GM12878 (cell line): ENCODE measurements at places on chromosomes 6 and 20. TPM values are rescaled to one million over a fixed set of nuclear protein-coding genes. Genes with fewer than 3 reads are reported as not detected.

- H3K36me3 ChIP-seq = no peaks in the 10 kb centered on the region
- no peaks in the 10 kb centered on the region for H3K4me1 ChIP-seq
- no peaks in the 10 kb centered on the region for H3K27me3 ChIP-seq
- DNase-seq = no peak
- H3K27ac ChIP-seq = no peak overlapping the region
Observed at GRCh38 chr6:140376209-140376608, 1001.8 kb upstream of the CITED2 start.

DNA sequence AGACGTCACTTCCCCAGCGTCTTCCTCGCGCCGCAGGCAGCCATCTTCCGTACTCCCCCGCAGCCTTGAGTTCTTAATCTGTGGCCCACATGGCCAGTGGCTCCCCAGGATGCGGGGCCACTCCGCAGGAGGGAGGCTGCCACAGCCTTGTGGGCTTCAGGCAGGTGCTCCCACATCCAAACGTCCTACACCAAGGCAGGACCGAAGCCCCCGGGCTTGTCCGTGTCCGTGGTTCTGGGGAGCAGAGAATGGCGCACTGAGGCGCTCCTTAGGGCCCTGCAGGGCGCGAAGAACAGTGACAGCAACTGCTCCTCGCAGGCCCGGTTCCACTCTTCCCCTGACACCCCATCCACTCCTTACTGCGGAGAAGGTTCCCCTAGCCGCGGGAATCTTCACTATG lies 755.8 kb downstream of the PRIM2 start:
- no peaks in the 10 kb centered on the region for H3K36me3 ChIP-seq
- DNase-seq = no peak
- H3K27ac ChIP-seq = no peak overlapping the region
- H3K27me3 ChIP-seq = no peaks in the 10 kb centered on the region
- no peaks in the 10 kb centered on the region for H3K4me1 ChIP-seq

- H3K27ac ChIP-seq = no peak within 1 kb of the TSS
- no peaks in the 10 kb centered on the region for H3K27me3 ChIP-seq
- no peaks in the 10 kb centered on the region for H3K4me1 ChIP-seq
- no peak within 1 kb of the TSS for H3K4me3 ChIP-seq
Observed at GRCh38 chr20:23988561-23988960, at the start of gene GGTLC1. TSS of gene GGTLC1 (minus strand) at chr20:23988779. CDS start at chr20:23986611, 2,168 bp downstream.

The BTN2A1 gene
- total RNA-seq = 15.6 and 16.7 TPM in 2 replicates

The CLIC5 gene
- not detected in 2 replicates for total RNA-seq

The OR2H1 gene
- total RNA-seq = not detected in 2 replicates

DNA sequence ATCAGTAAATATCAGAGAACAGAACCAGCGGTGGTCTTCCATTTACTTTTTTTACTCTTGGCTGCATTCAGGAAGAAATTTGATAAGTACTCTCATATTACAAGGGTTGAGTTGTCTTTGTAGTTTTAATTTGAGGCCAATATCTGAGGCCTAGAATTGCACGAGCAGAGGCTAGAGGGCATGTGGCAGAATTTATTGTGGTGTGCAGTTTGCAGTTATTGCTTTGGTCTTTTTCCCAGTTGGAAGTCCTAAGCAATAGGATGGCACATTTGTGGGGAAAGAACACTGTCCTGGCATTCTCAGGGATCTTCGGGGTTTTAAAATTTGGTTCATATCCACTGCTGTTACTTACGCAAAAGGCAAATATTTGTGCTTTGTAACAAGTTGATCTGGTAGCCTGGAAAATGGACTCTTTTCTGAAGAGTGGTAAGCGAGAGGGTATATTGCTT lies 66.0 kb downstream of the CTNNBL1 start:
- H3K36me3 ChIP-seq = peaks cover 2% of the 10 kb centered on the region; the same call in 1 of the 2 replicates
- H3K27ac ChIP-seq = no peak overlapping the region
- H3K27me3 ChIP-seq = no peaks in the 10 kb centered on the region

The CNPY3 gene
- total RNA-seq = 87.3 and 87.9 TPM in 2 replicates

The SPACA1 gene
- total RNA-seq = not detected in 2 replicates

The TMC2 gene
- not detected in 2 replicates for total RNA-seq

DNA sequence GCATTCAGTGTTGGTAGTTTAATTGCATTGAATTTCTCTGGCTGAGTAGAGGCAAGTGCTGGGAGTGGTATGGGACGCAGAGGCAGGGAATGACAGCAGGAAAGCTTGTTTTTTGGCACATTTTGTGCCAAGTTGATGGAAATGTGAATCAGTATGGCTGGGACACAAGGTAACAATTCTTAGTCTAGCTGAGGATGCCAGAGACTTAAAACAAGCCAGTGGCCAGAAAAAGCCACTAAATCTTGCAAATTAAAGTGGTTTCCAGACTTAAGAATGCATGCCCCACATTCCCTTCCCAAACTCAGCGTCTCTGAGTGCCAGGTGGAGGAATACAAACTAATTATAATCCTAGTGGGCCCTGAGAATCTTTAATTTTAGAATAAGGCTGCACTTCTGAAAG lies 35.9 kb downstream of the PPARD start:
- no peaks in the 10 kb centered on the region for H3K36me3 ChIP-seq
- no peak overlapping the region for H3K27ac ChIP-seq
